ENCODE measurements at places on chromosomes 5 and 9.
A peak's percentile ranks its signal among the peaks of the same experiment; 100 is the strongest.

GRCh38 chr5:77308154-77308960 lies 97.9 kb downstream of the PDE8B start:
- DNase-seq: no peak

DNA sequence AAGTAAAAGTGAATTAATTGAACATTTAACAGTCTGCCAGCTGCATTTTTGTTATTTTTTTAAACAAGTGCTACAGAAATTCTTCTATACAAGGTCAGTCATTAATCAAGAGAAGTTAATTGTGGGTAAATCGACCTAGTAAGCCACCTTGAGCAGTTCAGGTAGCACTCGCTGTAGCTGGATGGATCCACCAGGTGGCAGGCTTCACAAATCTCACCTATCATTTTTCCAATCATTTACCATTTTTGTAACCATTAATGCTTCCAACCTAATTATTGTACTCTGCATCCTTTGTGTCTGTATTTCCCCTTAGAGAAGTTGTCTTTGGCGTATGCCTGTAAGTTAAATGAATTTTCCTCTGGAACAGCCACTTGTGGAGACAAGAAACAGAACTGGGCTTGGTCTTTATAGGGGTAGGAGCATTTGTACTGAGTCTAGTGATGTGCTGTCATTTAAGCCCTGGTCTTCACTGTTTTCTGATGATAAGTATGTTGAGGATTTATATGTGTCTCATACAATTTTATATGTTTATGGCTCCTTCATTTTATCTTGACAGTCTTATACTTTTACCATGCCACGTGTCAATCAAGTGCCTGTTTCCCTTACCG lies 39.5 kb downstream of the CD180 start:
- DNase-seq: peak; percentile 60

DNA sequence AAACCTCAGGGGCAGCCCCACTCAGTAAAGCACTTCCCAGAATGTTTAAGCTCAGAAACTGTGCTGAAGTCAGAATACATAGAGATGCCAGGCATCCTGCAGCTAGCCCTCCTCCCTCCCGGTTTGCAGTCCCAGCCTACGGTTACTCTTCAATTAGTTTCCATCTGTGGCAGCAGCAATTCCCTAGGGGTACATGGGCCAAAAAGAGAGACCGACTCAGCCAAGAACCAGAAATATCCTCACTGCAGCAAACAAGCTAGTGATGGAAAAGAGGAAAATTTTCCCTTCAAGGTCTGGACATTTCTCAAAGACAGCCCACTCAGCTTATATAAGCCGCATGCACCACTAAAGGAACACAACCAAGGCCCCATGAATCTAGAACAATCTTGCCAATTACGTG lies 89.1 kb upstream of the PPP2R2B start:
- DNase-seq: no peak

GRCh38 chr5:148085310-148085709 lies 21.5 kb downstream of the SPINK5 start:
- DNase-seq: no peak

- DNase-seq: no peak
These were observed 27.6 kb upstream of the TCF7 start for GRCh38 chr5:134086943-134087305.

DNA sequence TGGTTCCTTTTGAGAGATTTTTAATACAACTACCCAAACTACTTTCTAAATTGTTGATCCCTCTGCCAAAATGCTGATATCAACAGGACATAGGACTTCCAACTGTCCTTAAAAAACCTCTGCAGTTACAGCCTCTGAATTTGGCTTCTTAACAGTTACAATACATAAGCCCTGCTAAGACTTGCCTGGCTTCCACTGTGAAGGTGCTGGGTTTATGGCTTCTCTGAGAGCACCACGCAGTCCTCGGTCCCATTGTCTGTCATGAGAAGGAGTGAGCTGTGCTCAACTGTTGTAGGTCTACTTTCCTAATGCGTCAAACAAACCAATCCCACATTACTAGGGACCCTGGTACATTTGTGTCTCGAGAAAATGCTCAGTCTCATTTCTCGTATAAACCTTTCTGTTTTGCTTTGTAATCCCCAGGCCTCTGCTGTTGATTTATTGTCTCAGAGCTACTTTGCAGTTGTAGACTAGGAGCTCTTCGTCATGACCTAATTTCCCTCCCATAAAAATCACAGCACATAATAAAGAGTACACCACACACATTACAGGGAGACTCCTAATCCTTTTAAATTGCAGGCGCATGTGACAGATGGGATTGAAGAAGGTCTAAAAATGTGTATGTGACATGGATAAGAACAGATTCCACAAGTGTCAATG lies 274.9 kb downstream of the NR3C1 start:
- no peak for DNase-seq

- peak; percentile 53 for DNase-seq
These were observed 33.8 kb downstream of the TGFBI start for GRCh38 chr5:136062366-136063274.

DNA sequence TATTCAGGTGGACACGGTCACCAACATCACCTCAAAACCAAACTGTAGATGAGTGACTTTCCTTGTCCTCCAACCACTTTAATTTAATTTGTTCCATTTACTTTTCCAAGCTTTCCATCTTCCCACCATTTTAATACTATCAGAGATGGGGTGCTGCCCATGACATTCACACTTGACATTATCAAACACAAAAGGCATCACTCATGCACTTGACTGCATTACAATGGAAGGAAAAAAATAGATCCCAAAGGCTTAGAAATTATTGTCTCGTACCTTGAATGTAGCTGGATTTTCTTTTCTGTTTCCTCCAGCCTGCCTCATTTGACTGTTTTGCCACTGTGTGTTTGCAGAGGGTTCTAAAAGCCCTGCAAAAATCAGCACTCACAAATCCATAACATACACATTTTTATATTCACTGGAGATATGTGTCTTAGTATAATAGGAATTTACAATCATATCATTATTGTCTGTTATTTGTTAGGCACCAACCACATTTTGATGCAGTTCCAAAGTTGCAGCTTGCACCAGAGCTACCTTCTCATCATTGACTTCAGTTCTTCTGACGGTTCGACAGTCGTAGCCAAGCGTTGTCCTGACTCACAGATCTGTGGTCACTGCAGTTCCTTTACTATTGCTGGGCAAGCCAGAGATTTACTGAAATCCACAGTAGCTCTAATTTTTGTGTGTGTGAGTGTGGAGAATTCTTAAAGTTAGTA lies 712.3 kb upstream of the WWC1 start:
- no peak for DNase-seq

GRCh38 chr9:75198436-75198835 lies 110.1 kb downstream of the OSTF1 start:
- DNase-seq: no peak

DNA sequence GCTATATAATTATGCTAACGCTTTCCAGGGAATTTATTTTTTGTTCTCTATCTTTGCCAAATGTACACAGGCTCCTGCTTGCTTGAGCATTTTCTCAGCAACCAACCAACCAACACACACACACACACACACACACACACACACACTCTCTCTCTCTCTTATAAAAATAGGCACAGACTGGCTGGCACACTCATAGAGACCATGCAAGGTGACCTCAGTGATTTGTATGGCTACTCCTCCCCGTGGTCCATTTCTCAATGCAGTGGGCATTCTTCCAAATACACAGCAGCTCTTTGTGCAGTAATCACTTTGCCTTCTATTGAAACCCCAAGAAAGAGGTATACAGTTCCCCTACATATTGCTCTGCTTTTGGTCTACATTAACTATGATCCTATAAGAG lies 416.0 kb downstream of the MAN2A1 start:
- no peak for DNase-seq

DNA sequence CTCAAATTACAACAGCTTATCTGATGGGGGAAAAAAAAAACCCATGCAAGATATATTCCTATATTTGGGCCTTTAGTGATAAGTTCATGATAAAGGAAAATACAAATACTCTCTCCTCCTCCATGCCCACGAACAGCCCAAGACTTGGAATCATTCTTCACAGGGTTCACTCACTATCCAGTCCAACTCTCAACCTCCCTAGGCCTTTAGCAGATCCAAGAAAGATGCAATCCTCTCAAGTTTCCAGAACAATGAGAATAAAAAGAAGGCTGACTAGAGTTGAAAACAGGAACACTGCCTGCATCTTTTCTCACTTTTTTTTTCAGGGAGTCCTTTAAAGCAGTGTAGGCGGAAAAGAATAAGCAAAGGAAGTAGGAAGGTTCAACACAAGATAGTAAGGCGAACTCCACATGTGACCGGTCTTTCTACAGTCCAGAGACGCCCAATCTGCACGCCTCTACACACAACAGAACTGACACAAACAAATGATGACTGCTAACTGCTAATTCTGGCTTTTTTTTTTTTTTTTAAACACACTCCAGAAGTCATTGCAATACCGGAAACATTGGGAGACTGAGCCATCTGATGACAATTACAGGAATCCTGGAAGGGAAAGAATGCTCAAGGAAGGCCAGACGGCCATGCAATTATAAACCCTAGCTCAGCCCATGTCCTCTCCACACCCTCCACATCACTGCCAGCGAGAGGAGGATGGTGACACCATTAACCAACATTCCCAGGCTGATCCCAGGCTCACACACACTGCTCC lies 75.4 kb downstream of the BNC2 start:
- no peak for DNase-seq

DNA sequence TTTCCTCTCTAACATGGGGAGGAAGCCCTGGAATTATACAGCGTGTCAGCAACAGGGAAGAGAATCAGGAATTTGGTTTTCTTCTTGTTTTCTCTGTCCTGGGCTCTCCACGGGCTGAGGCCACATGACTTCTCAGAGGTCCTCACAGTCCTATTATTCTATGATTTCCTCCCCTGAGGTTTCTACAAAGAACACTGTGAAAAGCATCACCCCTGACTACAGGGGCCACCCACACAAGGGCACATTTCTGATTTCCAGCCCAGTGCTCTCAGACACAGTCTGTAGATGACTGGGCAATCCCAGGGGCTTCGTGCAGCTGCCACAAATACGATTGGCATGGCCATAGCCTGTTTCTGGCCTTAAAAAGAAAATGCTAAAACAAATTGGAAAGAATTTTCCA lies 284.9 kb downstream of the CEMIP2 start:
- DNase-seq: no peak

DNA sequence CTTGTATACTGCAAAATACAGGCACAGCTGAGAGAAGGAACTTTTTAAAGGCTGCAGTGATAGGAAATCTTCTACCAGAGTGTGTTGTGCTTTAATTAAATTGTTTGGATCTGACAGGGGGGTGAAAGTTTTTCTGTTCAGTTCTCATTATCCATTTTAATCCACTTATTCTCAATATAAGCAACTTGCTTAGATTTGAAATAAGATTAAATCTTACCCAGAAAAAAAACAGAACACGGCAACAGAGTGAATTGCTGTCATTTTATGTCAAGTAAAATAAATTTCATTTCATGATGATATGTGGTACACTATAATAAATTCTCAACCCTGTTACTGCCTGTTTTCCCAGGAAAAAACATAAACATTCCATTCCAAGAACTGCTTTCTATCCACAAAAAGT lies 37.1 kb upstream of the CAMK4 start:
- DNase-seq: no peak

DNA sequence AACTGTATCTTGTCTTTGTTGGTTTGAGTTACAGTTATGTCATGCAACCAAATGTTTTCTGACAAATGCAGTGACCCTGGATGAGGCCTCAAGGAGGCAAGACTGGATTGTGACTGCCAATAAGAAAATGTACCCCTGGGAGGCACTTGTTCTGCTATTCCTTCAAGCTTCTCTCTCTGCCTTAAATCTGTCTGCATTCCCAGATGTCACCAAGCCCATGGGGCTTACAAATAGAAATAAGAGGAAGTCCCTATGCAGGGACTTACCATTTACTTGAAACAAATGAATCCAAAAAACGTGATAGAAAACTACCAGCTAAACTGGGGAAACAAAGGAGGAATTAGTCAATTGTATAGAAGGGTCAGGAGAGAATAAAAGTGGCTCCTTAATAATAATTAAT lies 8.2 kb upstream of the PARP8 start:
- DNase-seq: peak; percentile 29

- no peak for DNase-seq
These were observed 183.2 kb downstream of the TLR4 start for GRCh38 chr9:117887383-117887782.

- no peak for DNase-seq
These were observed 2.3 kb downstream of the FBXO38 start for GRCh38 chr5:148386041-148386440.

- no peak for DNase-seq
These were observed 27.1 kb upstream of the TENT2 start for GRCh38 chr5:79585116-79585515.

- peak; percentile 4 for DNase-seq
These were observed 241.9 kb downstream of the SAXO1 start for GRCh38 chr9:18791074-18791473.

GRCh38 chr5:81242906-81243436 lies 9.8 kb downstream of the CKMT2 start:
- DNase-seq: no peak

DNA sequence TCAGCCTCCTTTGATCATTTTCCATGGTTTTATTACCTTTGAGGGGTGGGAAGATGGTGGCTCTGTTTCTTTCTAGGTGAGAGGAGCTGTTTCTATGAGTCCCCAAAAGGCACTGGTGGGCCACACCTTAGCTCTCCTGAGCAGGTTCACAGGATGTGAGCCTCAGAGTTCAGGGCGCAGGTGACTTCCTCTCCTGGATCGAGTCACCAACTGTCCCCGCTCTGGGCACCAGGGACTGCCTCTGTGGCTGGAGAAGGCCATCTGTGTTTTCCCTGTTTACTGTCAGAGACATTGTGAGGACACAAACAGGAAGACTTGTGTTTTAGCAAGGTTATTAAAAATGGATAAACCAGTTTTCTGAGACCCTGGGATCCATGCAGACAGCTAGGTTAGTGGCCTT lies 68.5 kb downstream of the IL31RA start:
- no peak for DNase-seq

- no peak for DNase-seq
These were observed 37.4 kb downstream of the UBQLN1 start for GRCh38 chr9:83670381-83670780.

DNA sequence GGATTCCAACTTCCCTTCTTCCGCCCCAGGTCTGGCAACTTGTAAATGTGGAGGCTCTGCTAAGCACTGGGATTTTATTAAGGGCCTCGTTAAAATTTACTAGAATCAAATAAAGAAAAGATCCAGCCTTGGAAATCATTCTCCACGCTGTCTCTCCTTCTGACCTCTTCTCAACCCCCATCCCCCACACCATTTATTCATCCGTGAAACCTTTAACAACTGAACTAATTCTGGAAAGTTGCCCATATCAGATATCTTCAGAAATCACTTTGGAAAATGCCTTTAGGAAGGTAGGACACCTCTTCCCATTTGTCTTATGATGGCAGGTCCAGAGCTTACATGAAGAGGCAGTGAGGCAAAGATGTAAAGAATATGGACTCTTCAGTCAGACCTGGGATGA lies 288.5 kb downstream of the SLIT3 start:
- no peak for DNase-seq

- DNase-seq: no peak
These were observed 72.5 kb downstream of the RXRA start for GRCh38 chr9:134398756-134399155.

- DNase-seq: peak; percentile 83
These were observed 109.9 kb downstream of the EDIL3 start for GRCh38 chr5:84274585-84275468.
